ENCODE measurements at places on chromosomes 7 and 10. TPM values are rescaled to one million over a fixed set of nuclear protein-coding genes. Genes with fewer than 3 reads are reported as not detected.

The ATE1 gene
- 34.0 TPM for total RNA-seq

The TMEM236 gene
- 0.43 TPM for total RNA-seq

The PGAM2 gene
- total RNA-seq = 85.1 TPM

The MRC1 gene
- total RNA-seq = 29.5 TPM

The PBLD gene
- 7.6 TPM for total RNA-seq

The KAZALD1 gene
- 11.0 TPM for total RNA-seq

The MACC1 gene
- 0.74 TPM for total RNA-seq

The IL6 gene
- total RNA-seq = not detected

The HTRA1 gene
- total RNA-seq = 21.3 TPM

The RET gene
- 7.3 TPM for total RNA-seq

The IL15RA gene
- 21.9 TPM for total RNA-seq

The EGR2 gene
- 6.8 TPM for total RNA-seq

The ADAP1 gene
- 6.1 TPM for total RNA-seq

The PRRT4 gene
- total RNA-seq = 0.16 TPM

The SVOPL gene
- total RNA-seq = 1.7 TPM

The VIPR2 gene
- 4.9 TPM for total RNA-seq

The FGFBP3 gene
- 0.93 TPM for total RNA-seq

The ANKRD61 gene
- total RNA-seq = 6.8 TPM

The LRRC4 gene
- 12.5 TPM for total RNA-seq

The CRYGN gene
- total RNA-seq = 1.7 TPM

The ITPRID1 gene
- total RNA-seq = 2.3 TPM

The OR6B1 gene
- 1.8 TPM for total RNA-seq

The PPP1R3C gene
- 5.8 TPM for total RNA-seq

The SEMA4G gene
- total RNA-seq = 4.8 TPM

The INSYN2A gene
- total RNA-seq = 2.4 TPM

The LBX1 gene
- not detected for total RNA-seq

The GRID1 gene
- total RNA-seq = 8.1 TPM
